ENCODE measurements at places on chromosomes 2 and 18. TPM values are rescaled to one million over a fixed set of nuclear protein-coding genes. Genes with fewer than 3 reads are reported as not detected.

DNA sequence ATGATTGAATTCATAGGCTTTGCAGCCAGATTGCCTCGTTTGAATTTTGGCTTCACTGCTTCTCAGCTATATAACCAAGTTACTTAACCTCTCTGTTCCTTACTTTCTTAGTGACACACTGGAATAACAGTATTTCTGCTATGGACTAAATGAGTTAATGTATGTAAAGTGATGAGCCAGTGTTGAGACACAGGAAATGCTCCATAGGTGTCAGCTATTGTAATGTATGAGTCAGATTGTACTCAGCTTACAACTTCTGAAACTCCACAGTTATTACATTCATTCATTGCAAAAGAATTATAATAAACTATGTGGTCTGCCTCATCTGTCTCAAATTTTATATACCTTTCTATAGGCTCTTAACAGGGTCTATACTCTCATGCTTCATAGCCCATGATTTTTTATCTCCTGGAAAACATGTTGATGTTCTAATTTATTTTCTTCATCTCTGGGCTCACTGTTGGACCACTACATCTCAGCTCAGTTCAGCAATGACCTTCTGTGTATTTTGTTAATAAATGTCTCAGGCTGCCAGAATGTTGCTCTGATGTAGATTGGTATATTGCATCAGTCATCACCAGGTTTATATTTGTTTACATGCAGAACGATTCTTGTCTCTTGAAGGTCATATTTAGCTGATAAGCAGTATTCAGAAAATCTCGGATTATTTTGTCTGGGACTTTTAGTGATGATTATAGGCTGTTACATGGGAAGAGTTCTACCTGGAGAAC is 76.2 kb downstream of the MAP3K20 start:
- DNase-seq: no peak

DNA sequence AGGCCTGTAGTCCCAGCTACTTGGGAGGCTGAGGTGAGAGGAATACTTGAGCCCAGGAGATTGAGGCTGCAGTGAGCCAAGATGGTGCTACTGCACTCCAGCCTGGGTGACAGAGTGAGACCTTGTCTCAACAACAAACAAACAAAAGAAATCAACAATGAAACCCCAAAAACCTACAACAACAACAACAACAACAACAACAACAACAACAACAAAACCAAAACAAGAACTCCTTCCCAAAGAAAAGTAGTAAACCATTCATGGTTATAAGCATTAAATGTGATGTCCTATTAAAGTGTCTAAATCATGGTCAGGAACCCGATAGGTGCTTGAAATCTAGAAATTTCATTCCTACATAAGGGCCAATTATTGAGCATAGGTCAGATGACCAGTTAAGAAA is 13.5 kb upstream of the IL1R1 start:
- DNase-seq: no peak

DNA sequence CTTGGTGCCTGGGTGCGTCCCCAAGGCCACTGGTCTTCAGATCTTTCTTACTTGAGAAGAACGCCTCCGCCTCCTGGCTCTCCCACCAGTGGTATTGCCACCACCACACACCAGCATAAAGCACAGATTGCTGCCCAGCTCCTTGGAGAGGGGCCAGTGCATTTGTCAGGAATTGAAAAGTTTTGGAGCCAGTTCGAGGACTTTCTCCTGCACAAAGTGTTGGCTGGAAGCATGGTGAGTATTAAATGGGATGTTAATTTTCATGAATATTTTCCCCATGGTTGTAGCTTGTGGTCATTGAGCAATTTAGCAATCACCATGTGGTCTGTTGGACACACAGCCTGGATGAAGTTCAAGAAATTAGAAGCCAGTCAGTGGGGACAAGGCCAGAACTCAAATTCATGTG is 684.6 kb upstream of the FANCL start:
- DNase-seq: no peak

DNA sequence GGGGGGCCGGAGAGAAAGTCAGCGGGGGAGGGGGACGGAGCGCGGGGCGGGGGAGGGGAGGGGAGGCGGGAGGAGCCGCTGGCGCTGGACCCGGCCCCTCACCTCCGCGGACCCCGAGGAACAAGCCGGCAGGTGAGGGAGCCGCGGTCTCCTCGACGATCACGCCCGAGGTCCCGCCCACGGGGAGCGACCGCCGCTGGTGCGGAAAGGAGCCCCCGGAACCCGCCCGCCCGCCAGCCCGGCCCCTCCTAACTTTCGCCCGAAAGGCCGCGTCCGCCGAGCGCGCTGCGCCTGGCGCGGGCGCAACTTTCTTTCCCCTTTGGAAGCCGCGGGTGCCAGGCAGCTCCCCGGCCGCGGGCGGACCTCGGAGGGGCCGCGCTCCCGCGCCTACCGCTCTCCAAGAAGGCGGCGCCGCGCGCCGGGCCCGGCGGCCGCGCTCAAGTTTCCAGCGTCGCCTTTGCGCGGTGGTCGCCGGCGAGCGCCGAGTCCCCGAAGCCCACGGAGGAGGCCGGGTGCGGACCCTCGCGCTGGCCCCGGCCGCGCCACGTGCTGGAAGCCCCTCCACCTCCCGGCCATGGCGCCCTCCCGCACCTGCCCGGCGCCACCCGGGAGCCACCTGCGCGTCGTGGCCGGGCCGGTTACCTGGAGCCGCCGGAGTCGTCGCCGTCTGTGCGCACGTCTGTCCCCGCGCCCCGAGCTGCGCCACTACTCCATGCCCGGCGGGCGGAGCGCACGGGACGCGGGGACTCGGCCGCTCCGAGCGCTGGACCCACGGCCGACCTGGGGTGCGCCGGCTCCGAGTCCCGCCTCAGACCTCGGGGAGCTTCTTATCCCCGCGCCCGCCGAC is at the start of gene ALKAL2:
Gene ALKAL2, minus strand, starts transcription at position 181 of the 847 bp plus-strand sequence. CDS start 256 bp downstream, outside the sequence.
- DNase-seq: peak; percentile 38

DNA sequence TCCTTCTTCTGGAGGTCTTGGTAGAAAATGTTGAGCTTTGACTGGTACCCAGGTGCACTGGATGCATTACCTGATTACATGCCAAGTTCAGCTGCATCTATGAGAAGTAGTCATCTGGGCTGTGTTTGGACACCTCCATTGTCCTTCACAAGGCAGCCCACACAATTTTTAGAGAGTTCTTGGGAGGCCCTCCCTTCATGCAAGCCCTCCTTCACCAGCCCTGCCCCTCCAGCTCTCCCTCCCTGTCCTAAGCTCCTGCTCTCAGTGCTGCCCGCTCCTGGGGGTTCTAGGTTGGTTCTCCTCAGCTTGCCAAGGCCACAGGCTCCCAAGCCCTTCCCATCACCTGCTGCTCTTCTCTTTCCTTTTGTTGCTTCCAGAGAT is 148.7 kb downstream of the DYSF start:
- DNase-seq: no peak

GRCh38 chr2:118012778-118013177 is 1.1 kb downstream of the CCDC93 start:
- DNase-seq: no peak

- DNase-seq: no peak
Observed at GRCh38 chr2:150259746-150260145, 227.7 kb downstream of the RND3 start.

DNA sequence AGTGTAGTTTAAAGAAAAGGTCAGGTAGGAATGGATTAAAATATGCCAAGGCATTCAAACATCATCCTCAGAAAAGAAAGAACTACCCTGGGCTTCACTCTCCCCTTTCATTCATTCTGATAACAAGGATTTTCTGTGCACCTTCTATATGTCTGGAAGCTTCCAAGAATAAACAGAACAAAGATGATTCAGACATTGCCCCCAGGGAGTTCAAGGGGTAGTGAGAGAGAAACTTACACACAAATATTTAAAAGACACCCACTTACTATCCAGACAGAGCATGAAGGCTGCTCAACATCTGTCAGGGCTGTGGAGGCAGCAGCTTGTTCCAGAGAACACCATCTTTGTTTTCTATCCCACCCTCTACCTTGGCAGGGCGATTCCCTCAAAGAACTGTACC is 140.5 kb downstream of the ALK start:
- DNase-seq: no peak

- DNase-seq: no peak
Observed at GRCh38 chr2:138867341-138867740, 87.2 kb upstream of the NXPH2 start.

- no peak for DNase-seq
Observed at GRCh38 chr2:10166676-10167292, 44.2 kb downstream of the RRM2 start.

- no peak for DNase-seq
Observed at GRCh38 chr2:146312899-146313298, 1531.9 kb upstream of the ACVR2A start.

Gene RPRM
- total RNA-seq: 154 TPM

Gene GDF7
- under 0.01 TPM for total RNA-seq

Gene ANKRD30BL
- total RNA-seq: 12.6 TPM
